ENCODE measurements at places on chromosomes 2 and 18.

DNA sequence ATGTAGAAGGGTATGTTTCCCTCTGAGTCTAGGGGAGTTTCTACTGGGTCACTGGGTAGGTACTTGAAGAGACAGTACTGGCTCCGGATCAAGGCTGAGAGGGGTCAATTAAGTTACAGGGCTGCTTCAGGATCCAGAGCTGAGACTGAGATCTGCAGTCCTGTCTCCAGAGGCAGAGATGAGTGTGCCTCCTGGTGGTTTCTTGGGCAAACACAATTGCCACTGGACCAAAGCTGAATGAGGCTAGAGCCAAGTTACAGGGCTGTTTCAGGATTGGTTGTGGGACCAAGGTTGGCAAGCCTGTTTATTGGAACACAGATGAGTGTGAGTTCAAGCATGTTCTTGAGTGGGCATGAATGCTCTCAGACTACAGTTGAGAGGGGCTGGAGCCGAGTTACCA, 157.9 kb downstream of the ADCYAP1 start:
- DNase-seq, result no peak

- DNase-seq, result no peak
These were observed 44.1 kb upstream of the GPC1 start for GRCh38 chr2:240391111-240392051.

DNA sequence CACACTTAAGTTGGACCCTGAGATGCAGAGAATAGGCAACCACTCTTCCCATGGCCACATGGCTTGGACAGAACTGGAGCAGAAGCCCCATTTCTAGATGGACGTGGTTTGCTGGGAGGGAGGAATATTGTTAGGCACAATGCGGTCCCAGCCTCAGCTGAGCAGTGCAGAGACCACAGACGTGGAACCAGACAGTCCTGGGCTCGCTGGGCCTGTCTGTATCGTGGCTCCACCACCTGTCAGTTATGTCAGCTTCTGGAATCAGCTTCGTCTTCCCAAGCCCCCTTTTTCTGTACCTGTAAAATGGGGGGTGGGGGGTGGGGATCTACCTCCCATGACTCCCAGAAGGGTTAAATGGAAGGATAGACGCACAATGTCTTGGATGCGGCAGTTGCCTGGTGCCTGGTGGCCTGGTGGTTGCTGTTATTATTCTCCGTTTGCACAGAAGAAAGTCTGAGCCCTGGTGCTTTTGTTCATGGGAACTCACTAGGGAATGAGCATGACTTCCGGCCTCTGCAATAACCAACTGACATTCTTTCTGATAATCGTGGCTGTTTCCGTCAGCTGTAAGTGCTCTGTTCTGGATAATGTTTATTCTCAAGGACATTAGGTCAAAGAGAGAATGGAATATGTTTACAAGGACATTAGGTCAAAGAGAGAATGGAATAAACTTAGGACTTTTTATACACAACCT, 31.4 kb downstream of the COLEC11 start:
- DNase-seq, result no peak

DNA sequence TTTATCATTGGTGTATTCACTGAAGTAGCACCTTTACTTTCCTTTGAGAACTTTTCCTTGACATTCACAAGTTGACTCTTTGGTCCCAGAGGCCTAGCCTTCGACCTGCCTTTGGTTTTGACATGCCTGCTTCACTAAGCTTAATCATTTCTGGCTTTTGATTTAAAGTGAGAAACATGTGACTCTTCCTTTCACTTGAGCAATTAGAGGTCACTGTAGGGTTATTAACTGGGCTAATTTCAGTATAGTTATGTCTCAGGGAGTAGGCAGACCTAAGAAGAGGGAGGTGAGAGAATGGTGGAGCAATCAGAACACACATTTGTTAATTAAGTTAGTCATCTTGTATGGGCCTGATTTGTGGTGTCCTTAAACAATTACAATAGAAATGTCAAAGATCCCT, 1040.7 kb upstream of the SLC39A10 start:
- DNase-seq, result no peak

DNA sequence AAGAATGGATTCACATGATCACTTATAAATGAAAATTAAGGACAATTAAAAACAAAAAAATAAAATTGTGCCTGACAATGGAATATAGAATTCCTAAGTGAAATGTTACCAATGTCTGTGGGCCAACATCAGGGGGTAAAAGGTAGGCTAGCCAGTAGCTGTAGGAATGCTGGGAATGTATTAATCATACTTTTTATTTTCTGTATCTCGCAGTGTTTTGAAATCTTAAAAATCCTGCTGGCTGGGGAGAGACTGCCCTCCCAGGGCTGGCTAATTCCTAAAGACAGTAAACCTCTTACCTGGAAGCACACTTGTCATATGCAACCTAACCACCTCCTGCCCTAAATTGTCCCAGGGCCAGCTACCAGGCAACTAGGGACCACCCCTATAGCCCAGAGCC, 69.8 kb downstream of the REV1 start:
- DNase-seq, result no peak

DNA sequence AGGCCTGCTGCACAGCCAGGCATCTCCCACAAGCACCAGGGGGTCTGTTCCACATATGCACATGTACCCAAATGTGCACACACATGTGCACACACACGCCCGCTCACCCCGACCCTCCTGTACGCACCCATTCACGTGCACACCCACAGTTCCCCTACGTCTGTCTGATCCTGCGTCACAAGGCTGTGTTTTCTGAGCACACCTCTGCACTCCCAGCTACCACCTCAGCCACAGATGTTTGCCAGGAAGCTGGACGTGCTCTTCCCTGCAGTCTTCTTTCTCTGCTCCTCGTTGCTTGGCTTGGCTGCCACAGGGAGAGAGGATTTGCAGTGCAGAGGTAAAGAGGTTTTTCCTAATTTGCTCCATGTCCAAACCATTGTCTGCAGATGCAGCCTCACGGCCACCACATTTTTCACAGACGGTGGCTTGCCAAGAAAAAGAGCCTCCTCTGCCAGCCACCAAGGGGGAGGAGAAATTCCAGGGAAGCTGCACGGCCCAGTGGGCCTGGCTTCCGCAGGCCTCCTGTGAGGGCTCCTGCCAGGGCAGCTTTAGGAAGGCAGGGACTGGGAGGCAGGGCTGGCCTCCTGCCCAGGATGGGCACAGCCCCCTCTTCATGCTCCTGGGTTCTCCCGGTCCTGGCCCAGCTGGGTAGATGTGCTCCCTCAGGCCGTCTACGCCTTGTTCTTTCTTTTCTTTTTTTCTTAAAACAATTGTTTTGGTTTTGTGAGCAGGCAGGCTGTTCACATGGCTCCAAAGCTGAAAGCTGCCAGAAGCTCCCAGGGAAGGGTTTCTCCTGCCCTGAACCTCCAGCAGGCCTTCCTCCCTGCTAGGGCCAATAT, 29.3 kb upstream of the HS6ST1 start:
- DNase-seq, result no peak

Measured in stimulated activated CD4-positive, alpha-beta T cell treated with anti-CD3 and anti-CD28 coated beads, Interleukin-15, amount 100 ng/mL, for 1 hour (primary cell).